NCI-H2081 treated with DMSO at 0.1 percent for 48 hours (cell line): ENCODE measurements at places on chromosomes 16 and 17.

- DNase-seq = no peak
These were observed at the start of gene TBC1D24 for GRCh38 chr16:2474877-2475412. TBC1D24 (plus strand) TSS chr16:2475127; CDS start chr16:2496149, 21,022 bp downstream.

GRCh38 chr17:565521-565920 is 149.1 kb downstream of the VPS53 start:
- no peak for DNase-seq

GRCh38 chr17:27756467-27757371 is 43.6 kb downstream of the NOS2 start:
- DNase-seq = no peak

DNA sequence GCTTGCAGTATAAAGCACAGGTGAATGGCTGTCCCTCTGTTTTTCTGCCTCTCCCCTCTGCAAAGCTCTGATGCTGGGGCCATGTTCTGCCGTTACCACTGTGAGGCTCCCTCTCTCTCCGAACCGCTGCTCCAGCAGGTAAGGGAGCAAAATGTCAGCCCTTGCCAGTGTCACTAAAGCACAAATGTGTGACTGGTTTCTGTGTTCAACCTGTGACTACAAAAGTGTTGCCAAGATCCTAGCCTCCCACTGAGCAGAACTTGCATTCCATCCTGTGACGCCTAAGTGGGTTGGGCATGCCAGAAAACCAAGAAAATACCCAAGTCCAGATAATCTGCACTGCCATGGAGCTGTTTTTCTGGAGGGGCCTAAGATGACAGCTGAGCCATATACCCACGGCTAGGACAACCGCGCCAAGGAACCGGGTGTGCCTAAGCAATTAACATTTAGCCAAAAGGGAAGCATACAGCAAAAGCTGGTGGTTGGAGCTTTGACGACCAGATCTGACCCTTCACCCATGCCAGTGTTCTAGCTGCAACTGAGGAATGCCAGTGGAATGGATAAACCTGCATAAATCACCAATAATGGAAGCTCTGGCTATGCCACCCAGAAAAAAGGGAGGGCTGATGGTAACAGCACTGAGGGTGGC is 35.0 kb downstream of the PSME3IP1 start:
- DNase-seq = no peak

DNA sequence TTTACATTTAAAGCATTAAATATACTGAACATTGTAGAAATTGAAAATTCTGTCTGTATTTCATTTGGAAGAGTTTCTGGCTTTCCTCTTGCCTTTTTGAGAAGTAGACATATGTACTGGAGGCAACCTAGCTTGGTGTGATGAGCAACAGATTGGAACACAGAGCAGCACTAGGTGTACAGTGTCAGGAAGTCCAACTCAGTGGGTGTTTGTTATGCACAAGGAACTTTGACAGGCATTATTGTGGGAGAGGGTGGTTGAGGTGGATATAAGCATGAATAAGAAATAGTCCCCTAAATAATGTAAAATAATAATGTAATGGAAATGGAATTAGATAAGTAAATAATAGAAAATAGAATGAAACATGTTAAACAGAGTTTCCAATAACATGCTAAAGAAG is 58.1 kb downstream of the PPM1E start:
- DNase-seq = no peak

DNA sequence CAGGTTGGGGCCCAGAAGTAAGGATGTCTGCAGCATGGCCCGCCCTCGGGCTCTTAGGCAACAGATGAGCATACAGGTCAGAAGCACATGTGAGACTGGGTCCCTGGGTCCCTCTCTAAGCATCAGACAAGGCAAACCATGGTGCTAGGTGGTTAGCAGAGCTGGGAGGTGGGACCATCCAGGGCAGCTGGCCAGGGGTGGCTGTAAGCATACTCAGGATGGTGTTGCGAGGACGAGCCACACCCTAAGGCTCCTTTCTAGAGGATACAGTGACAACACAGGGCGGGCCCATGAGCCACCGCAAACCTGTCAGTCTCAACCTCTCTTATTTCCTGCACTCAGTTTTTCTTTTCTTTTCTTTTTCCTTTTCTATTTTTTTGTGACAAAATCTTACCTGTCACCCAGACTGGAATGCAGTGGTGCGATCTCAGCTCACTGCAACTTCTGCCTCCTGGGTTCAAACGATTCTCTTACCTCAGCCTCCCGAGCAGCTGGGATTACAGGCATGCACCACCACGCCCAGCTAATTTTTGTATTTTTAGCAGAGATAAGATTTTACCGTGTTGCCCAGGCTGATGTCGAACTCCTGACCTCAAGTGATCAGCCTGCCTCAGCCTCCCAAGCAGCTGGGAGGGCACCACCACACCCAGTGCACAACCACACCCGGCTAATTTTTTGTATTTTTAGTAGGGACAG is 3.6 kb downstream of the FA2H start:
- no peak for DNase-seq
